ENCODE measurements at places on chromosomes 3 and 15. TPM values are rescaled to one million over a fixed set of nuclear protein-coding genes. Genes with fewer than 3 reads are reported as not detected.

DNA sequence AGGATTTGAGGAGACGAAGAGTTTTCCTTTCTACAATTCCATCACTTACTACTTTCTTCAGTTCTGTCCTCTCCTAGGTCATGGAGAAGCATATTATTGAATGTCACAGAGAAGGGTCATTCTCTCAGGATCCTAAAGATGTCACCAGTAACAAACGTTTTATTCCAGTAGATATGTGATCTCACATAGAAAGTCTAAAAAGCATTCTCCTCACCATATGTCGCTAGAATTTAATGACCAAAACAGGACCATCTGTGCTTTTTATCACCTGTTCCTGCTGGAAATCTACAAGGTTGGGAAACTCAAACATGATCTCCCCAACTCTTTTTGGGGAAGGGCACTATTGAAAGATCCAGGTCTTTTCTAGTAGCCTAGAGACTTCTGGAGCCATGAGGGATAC is 24.0 kb upstream of the FRMD5 start:
- H3K27ac ChIP-seq, result no peak overlapping the region
- H3K36me3 ChIP-seq, result no peaks in the 10 kb centered on the region
- H3K27me3 ChIP-seq, result no peaks in the 10 kb centered on the region
- no peak overlapping the region for H3K4me3 ChIP-seq
- no peak for DNase-seq

SCG5 gene
- 1.8 TPM for total RNA-seq

DNA sequence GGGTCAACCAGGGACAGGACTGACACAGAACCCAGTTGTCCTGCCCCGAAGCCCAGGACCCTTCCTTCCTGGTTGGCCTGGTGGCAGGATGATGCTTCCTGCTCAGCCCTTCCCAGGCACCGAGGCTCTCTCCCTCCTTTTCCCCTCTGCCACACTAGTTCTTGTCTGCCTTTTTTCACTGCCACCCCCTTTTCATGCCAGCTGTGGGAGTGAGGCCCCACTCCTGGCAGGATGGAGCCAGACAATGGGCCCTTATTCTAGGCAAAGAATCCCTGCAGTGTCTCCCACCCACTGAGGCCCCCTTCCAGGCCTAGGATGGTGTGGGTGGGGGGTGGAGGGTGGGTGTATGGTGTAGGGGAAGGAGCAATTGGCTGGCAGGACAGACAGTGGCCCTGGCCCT is 1.1 kb upstream of the SCAMP5 start:
- H3K27ac ChIP-seq, result no peak overlapping the region
- H3K4me3 ChIP-seq, result no peak overlapping the region
- H3K4me1 ChIP-seq, result peaks cover 47% of the 10 kb centered on the region
- DNase-seq, result no peak

- H3K4me3 ChIP-seq, result no peak overlapping the region
- DNase-seq, result peak; percentile 89
- no peaks in the 10 kb centered on the region for H3K4me1 ChIP-seq
- H3K36me3 ChIP-seq, result no peaks in the 10 kb centered on the region
- no peak overlapping the region for H3K27ac ChIP-seq
Measured at GRCh38 chr15:38699633-38700230, 135.1 kb upstream of the RASGRP1 start.

DNA sequence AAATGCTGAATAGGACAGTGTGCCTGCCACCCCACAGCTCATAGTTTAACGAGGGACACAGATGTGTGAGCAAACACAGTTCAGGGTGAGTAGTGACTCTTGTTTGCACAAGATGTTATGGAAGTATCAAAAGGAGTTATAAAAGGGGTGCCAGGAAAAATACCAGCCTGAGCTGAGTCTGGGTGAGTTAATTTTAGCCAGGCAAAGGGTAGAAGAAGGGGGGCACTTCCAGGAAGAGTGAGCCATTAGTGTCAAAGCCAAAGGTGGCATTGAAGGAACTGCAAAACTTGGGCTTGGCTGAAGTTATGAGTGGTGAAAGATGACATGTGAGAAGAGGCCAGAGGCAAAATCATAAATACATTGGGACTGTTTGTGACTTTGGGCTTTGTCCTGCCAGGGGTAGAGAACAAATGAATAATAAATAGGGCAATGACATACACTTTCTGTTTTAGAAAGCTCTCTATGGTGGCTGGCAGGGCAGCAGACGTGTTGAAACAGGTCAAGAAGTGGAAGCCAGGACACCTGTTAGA is 1.9 kb upstream of the SPPL2A start:
- no peak overlapping the region for H3K27ac ChIP-seq
- no peaks in the 10 kb centered on the region for H3K36me3 ChIP-seq
- DNase-seq, result no peak
- H3K27me3 ChIP-seq, result no peaks in the 10 kb centered on the region

GRCh38 chr15:38642689-38643270 is 78.2 kb upstream of the RASGRP1 start:
- no peaks in the 10 kb centered on the region for H3K36me3 ChIP-seq
- peaks cover 38% of the 10 kb centered on the region for H3K4me1 ChIP-seq
- no peak overlapping the region for H3K4me3 ChIP-seq
- peak; percentile 75 for DNase-seq
- no peaks in the 10 kb centered on the region for H3K27me3 ChIP-seq

DNA sequence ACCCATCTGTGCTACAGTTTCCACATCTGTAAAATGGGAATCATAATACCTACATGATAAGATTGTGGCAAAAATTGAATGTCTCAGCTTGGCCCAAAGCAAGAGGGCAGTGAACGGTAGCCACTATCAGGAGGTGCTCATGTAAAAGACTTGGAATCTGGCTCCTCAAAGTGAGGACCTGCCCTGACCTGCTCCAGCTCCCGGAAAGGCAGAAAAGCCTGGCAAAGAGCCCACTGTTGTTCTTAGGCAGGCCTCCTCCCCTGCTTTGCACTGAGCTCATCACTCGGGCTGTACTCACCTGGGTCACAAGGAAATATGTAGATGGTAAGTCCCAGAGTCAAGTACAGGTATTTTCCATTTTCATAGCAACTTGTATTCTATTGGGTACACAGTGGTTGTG is 250.7 kb upstream of the TBL1XR1 start:
- H3K4me1 ChIP-seq, result no peaks in the 10 kb centered on the region
- no peak overlapping the region for H3K4me3 ChIP-seq

- no peaks in the 10 kb centered on the region for H3K4me1 ChIP-seq
- no peaks in the 10 kb centered on the region for H3K36me3 ChIP-seq
- H3K27me3 ChIP-seq, result no peaks in the 10 kb centered on the region
- H3K4me3 ChIP-seq, result no peak overlapping the region
- DNase-seq, result no peak
- no peak overlapping the region for H3K27ac ChIP-seq
Measured at GRCh38 chr3:65196663-65197062, 508.9 kb upstream of the ADAMTS9 start.

GRCh38 chr15:45616901-45617323 is 17.9 kb upstream of the SQOR start:
- no peak overlapping the region for H3K4me3 ChIP-seq
- H3K36me3 ChIP-seq, result no peaks in the 10 kb centered on the region

IGSF11 gene
- not detected for total RNA-seq

DNA sequence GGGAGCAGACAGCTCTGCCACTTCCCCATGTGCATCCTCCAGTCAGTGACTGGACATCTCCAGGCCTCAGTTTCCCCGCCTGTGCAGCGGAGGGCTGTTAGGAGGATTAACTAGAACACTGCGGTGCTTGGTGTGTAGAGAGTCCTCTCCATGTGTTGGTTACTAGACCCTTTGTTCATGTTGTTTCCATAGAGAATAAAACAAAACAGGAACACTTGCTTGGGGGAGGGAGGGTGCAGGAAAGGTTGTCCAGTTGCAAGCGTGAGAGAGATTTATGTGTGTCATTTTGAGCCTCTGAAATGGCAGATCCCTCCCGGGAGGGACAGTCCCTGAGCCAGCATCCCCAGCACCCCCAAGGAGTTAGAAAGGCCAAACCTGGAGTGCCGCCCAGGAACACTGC is 184.0 kb upstream of the LYSMD4 start:
- H3K36me3 ChIP-seq, result no peaks in the 10 kb centered on the region
- DNase-seq, result no peak
- no peak overlapping the region for H3K27ac ChIP-seq
- H3K4me1 ChIP-seq, result no peaks in the 10 kb centered on the region
- no peak overlapping the region for H3K4me3 ChIP-seq
- no peaks in the 10 kb centered on the region for H3K27me3 ChIP-seq

DNA sequence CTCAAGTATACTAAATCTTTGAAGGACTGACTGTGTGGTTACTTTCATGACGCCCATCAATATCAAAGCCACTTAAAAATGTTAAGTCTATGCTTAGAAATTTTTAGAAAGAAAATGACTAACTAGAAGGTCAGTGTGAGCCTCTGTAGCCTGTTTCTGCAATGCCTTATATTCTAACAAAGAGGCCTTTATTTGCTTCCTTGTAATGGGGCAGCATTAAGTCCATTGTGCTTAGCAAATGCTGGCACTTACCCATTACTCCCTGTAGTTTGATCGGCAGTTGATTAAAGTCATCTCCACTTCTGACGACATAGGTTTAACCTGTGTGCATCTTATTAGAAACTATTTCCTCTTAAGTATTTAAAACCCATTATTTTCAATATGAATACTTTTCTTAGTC is 91.6 kb upstream of the FAM98B start:
- no peaks in the 10 kb centered on the region for H3K36me3 ChIP-seq
- DNase-seq, result no peak
- H3K4me3 ChIP-seq, result no peak overlapping the region
- H3K4me1 ChIP-seq, result no peaks in the 10 kb centered on the region
- no peak overlapping the region for H3K27ac ChIP-seq

- H3K27me3 ChIP-seq, result no peaks in the 10 kb centered on the region
- no peak for DNase-seq
- H3K36me3 ChIP-seq, result no peaks in the 10 kb centered on the region
- H3K4me1 ChIP-seq, result no peaks in the 10 kb centered on the region
Measured at GRCh38 chr3:127286571-127287140, 1.2 kb downstream of the PRR20G start.

- H3K27me3 ChIP-seq, result no peaks in the 10 kb centered on the region
- H3K27ac ChIP-seq, result no peak overlapping the region
- DNase-seq, result no peak
- no peak overlapping the region for H3K4me3 ChIP-seq
Measured at GRCh38 chr15:100245487-100245820, 96.3 kb downstream of the ADAMTS17 start.

GRCh38 chr15:98599909-98600691 is 48.2 kb upstream of the IGF1R start:
- DNase-seq, result no peak
- H3K4me1 ChIP-seq, result no peaks in the 10 kb centered on the region
- no peak overlapping the region for H3K4me3 ChIP-seq
- H3K27ac ChIP-seq, result no peak overlapping the region
- no peaks in the 10 kb centered on the region for H3K36me3 ChIP-seq
- no peaks in the 10 kb centered on the region for H3K27me3 ChIP-seq

DNA sequence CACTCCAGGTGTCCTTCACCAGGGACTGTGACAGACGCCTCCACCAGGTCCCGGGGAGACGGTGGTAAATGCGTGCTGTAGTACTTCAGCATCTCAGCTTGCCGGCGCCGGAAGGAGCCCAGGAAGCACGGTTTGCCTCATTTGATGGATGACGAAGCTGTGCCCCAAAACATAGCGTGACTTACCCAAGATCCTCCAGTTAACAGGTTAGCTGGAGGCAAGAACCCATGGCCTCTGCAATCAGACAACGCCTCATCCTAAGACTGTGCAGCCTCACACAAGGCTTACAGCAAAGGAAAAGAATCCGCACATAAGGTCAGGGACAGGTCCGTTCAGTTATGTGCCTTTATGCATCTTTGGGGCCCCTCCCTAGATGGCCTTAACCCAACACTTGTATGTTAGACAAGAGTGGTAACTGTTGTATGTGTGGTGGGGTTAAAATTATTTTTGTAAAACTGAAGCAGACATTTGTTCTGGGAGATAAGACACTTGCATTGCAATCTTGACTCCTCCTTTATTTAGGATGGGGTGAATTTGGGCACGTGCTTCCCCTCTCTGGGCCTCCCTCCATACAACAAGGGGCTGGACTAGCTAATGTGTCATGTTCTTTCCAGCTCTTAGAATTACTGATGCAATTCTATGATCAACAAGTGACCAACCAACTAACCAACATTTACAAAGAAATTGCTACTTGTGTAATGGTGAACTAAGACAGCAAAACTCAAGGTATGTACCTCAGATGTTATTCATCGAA is 39.4 kb downstream of the VGLL4 start:
- H3K27ac ChIP-seq, result peak overlapping the region; percentile 96
- peaks cover 90% of the 10 kb centered on the region for H3K4me1 ChIP-seq
- H3K27me3 ChIP-seq, result no peaks in the 10 kb centered on the region
- peak; percentile 85 for DNase-seq

IL20RB gene
- 1.1 TPM for total RNA-seq

ZNF80 gene
- total RNA-seq, result not detected

GRCh38 chr3:185900228-185900627 is 37.6 kb downstream of the TRA2B start:
- H3K4me3 ChIP-seq, result no peak overlapping the region
- H3K4me1 ChIP-seq, result no peaks in the 10 kb centered on the region
- H3K27ac ChIP-seq, result no peak overlapping the region
- no peak for DNase-seq

GRCh38 chr3:177787279-177788041 is 590.2 kb upstream of the TBL1XR1 start:
- DNase-seq, result no peak
- H3K36me3 ChIP-seq, result no peaks in the 10 kb centered on the region
- no peaks in the 10 kb centered on the region for H3K27me3 ChIP-seq
- H3K4me3 ChIP-seq, result no peak overlapping the region

DNA sequence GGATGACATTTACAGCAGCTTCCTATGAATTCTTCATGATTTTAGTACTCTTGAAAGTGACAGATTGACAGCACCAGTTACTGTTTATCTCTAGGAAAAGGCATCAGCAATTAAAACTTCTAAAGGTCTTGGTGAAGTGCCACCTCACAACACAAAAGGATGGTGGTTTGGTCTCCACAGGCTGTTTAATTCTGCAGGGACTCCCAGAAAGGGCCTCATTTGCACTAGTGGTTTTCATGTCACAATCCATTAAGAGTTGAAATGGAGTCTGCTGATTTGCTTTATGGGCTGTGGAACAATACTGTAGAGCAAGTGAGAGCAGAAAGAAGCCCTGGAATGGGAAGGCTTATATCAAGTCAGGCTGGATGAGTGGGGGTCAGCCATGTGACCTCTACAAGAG is 225.3 kb upstream of the KCNMB2 start:
- no peak overlapping the region for H3K27ac ChIP-seq
- DNase-seq, result no peak
- no peaks in the 10 kb centered on the region for H3K27me3 ChIP-seq
- no peaks in the 10 kb centered on the region for H3K36me3 ChIP-seq
- H3K4me3 ChIP-seq, result no peak overlapping the region
- no peaks in the 10 kb centered on the region for H3K4me1 ChIP-seq

Data from Karpas-422 (cell line).